Jurkat, Clone E6-1 (cell line): ENCODE measurements at places on chromosomes 2 and 18.

GRCh38 chr2:143258126-143258892, 129.1 kb downstream of the ARHGAP15 start:
- DNase-seq = peak; percentile 78

GRCh38 chr2:16393500-16394071, 272.0 kb downstream of the CYRIA start:
- DNase-seq = no peak

- no peak for DNase-seq
These were observed 18.7 kb upstream of the NCKAP5 start for GRCh38 chr2:133586978-133587377.

DNA sequence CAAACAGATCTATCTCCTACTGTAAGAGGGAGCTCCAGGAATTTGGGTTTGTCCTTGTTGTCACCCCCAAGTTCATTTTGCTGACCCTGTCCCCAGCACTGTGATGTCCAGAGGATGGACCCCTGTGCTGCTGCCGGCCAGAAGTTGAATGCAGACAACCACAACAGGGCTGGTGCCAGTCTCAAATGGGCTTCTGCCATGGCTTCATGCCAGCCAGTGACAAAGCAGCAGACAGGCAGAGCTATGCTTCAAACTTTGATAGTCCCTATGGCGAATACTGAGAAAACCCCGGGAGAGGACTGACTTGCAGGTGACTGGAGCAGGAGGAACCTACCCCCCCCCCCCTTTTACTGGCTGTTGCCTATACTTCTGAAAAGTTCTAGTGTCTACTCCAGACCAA, 3.2 kb downstream of the SMAD7 start:
- DNase-seq = no peak

DNA sequence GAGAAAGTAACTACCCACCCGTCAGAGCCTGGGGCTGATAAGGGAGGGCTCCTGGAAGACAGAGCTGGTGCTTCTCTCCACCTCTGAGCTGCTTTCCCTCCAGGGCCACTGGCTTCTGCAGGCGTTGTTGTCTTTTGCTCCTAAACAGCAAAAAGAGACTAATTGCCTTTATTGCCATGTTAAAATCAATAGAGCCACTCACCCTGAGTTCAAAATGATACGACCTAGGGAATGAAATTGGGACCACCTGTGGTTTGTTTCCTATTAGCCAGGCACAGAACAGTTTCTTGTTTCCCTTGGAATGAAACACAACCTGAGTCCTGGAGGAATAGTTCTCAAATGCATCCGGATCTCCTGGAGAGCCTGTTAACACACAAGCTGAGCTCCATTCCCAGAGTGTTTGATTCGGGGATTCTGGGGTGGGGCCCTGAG, 45.8 kb downstream of the TCF7L1 start:
- DNase-seq = no peak

GRCh38 chr2:28633204-28633603, 118.4 kb upstream of the PPP1CB start:
- no peak for DNase-seq

DNA sequence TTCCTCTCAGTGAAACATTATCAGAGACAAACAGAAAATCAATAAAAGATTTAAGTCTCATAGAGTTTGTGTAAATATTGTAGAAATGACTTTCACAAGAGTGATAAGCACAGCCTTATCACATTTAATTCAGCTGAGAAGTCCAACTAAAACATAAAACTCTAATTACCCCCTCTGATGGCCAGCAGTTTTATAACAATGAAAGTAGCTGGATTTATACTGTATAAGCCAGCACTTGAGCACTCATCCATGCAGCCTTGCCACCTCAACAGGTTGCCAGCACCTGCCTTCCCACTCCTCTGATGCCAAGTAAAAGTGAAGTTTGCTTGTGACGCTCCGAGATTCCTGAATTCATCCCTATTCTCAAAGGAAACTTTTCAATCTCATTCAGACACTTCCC, 103.0 kb upstream of the STK39 start:
- no peak for DNase-seq

- no peak for DNase-seq
These were observed 42.0 kb downstream of the NEURL3 start for GRCh38 chr2:96463119-96463518.

GRCh38 chr2:202643012-202643858, 8.5 kb downstream of the FAM117B start:
- peak; percentile 91 for DNase-seq

GRCh38 chr18:2627821-2628276, 27.7 kb upstream of the SMCHD1 start:
- DNase-seq = no peak

DNA sequence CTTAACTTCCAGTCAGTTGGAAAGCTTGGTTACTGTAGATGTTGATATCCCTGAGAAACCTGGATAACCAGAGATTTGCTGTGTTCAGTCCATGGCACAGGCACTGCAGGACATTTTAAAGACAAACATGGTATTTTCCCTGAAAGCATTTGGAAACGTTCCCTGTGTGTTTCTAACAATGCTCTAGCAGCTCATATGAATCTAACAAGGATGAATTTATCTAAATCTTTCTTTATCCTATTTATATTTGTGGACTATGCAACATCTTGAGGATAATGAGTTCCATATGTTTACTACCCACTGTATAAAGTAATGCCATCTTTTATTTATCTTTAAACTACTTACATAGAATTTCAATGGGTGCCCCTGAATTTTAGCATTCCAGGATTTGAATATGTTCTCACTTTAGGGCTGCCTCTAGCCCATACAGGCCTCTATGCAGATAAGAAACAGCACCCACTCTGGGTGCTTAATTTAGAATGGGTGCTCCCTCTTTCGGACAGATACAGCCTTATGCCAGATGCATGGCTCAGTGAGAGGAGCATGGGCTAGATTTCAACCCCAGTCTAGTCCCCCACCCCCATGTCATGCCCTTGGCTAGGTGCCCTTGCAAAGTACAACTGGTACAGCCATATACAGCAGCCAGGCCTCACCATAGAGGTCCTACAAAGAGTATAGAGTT, 50.6 kb upstream of the NEMP2 start:
- DNase-seq = no peak

DNA sequence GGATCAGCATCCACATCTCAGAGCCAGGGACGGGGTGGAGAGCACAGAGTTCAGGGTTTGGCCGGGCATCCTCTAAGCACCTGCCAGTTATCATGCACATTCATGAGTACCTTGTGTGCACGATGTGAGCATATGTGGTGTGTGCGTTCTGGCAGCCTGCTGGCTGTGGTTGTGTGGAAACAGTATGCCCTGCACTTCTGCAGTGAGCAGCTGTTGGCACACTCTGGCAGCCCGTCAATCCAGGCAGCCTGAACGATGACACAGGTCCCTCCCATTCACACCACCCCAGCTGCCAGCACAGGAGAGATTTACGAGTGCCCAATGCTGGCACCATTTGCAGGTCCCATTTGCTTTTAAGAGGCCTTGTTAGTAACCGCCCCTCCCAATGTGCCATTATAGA, 74.2 kb downstream of the CD8B2 start:
- no peak for DNase-seq

- no peak for DNase-seq
These were observed 189.6 kb upstream of the SP5 start for GRCh38 chr2:170525566-170525900.
